ENCODE measurements at places on chromosomes 1 and 21. TPM values are rescaled to one million over a fixed set of nuclear protein-coding genes. Genes with fewer than 3 reads are reported as not detected.

Gene SPATA17
- under 0.01 TPM for total RNA-seq

Gene SLC16A4
- 106 TPM for total RNA-seq

Gene KPRP
- not detected for total RNA-seq

Gene CD5L
- total RNA-seq = not detected

Gene GBP2
- total RNA-seq = 39.8 TPM

Gene NCF2
- total RNA-seq = 0.14 TPM

Gene PLA2G2D
- not detected for total RNA-seq
